ENCODE measurements at places on chromosomes 2 and 18.

GRCh38 chr2:27537287-27537686, 40.6 kb downstream of the GCKR start:
- no peak for DNase-seq

DNA sequence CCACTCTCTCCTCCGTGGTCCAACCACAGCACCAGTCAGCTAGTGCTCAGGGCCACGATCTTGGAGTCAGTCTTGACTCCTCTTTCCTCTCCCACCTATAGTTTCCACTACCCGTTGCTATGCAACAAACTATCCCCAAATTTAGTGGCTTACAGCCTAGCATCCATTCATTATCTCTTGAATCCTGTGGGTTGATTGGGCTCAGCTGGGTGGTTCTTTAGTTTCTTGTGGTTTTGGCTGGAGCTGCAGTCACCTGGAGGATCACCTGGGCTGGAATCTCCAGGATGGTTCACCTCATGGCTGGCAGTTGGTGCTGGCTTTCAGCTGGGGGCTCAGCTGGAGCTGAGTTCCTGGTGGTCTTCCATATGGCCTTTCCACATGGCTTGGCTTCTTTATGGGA, 149.9 kb downstream of the ASB1 start:
- no peak for DNase-seq

DNA sequence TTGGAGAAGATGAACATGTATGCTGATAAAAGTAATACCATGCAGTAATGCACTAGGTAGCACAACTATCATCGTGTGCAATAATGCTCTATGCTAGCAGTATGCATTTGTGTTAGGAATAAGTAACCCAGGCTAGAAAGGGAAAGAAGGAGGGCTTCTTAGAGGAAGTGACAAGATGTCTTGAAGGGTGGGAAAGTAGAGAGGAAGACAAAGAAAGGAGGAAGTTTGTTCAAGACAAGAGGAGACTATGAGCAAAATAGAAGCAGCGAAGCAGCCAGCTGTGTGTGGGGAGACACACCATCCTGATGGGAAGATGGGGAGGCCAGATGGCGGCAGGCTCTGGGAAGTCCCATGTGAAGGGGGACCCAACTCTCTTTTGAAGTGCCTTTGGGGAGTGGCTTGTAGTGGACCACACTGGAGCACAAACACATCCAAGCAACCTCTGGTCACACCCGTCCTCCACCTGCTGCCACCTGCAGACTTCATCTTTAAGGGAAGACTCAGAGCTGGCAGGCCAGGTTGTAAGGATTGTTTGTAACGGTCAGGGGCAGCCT, 39.9 kb upstream of the INHBB start:
- DNase-seq: no peak

DNA sequence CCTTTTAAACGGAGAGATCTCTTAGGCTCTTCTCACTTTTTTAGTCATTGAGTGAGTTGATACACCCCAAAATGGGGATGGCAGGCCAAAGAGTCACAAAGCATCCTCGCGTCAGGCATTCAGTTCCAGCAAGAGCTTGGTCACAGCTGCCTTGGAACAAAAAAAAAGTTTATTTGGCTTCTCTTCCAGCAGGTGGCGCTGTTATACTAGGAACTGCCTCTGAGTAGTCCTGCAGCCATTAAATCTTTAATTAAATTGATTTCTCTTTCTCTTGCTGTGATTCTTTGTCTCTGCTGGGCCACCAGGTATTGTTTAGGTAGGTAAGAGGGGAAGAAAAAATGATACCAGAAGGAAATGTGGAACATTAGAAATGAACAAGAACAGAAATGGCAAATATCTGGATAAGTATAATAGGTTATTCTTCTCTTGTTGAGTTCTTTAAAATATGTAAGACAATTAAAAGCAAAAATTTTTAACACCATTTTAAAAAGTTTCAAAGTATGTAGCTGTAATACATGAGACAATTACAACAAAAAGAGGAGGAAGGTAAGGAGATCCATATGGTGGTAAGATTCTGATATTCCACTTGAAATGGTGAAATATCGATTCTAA, 175.1 kb downstream of the GALNT1 start:
- peak; percentile 29 for DNase-seq

DNA sequence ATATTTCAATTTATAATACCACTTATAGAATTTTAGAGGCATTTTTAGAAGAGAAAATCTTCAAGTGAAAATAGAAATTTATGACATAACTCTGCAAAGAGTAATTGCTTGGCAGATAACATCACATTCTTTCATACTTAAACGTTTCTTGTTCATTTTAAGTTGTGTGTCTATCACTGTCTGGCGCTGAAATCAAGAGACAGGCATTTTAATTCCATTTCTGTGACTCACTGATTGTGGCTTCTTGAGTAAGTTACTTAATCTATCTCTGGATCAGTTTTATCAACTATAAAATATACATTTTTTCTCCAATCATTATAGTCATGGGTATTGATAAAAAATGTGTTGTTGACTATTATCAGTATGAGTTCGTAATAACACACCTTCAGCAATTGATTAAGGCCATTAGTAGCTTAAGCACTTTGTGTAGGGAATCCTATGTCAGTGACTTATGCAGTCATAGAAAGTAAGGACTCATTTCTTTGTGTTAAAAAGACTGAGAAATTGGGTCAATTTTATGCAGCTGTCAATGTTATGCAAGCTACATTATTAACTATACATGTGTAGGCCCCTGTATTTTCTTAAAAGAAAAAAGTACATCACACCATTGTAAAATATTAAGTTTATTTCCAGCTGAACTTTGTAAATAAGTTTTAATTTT, 497.3 kb downstream of the CCDC85A start:
- DNase-seq: peak; percentile 44

DNA sequence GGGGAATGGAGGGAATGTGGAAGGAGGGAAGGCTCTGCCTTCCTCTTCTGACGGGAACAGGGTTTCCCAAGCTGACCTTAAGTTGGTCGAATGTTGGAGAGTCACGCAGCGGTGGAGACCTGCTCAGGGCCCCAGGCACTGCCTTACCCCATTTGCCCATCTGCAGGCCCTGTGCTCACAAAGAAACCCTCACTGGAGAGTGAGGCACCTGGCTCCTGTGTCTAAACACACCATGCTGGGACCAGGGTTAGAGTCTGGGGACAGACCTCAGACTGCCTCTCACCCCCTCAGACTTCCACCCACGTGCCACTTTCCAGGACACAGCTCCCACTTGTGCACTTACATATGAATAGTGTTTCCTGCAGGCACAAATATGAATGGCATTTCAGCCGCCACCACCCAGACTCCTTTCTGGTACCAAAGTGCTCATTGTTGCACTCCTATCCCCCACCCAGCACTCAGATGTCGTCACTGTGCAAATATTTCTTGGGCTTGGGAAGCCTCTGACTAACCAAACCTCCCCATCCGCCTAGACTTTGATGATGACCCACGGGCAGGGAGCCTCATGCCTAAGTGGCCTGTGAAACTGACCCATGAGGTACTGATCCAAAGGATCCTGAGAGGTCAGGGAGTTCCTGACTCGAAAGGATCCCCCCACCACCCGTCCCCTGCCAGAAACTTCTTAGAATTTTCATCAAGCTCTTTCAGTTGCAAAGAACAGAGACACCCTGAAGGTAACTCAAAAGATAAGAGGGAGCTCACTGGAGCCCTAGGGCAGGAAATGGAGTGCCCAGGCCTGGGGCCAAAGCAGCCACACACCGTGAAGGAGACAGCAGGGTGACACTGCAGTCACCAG, 78.3 kb downstream of the STPG4 start:
- peak; percentile 98 for DNase-seq

DNA sequence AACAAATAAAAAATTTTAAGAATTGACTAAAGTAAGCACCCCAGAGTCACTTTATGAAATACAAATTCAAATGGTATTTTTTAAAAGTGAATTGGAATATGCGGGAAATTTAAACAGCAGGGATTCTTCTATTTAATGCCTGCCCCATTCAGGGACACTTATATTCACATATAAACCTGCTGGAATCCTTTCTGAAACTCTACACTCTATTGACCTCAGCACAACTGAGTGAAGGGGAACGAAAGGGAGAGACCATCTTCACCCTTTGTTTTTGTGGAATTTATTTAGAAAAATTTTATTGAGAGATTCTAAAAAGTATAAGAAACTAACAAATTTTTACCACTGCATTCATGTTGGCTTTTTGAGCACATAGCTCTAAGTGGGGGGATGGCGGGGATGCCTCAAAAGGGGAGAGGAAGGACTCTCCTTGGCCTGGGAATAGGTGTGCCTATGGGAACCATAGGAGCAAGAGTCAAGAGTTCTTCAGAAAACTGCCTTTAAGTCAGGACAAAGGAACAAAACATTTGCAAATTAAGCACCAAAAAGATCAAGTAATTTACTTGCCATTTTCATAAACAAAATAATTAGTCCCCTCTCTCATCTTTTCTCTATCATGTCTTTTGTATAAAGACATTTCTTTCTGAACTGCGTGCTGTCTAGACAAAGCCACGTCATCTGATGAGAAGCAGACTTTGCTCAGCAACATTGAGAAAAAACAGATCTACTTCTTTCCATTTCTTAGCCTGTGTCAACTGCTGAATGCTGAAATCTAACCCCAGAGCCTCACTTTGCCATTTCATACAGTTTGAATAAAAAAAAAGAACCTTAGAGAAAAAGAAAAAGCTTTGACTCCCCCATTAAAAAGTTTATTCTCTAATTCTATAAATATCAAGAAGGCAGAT, 21.6 kb upstream of the FLACC1 start:
- no peak for DNase-seq

GRCh38 chr2:180443888-180444287, 436.8 kb upstream of the CWC22 start:
- DNase-seq: no peak
